Stimulated activated naive CD4-positive, alpha-beta T cell treated with Interleukin-2 at 50 U/mL for 16 hours (primary cell): ENCODE measurements at places on chromosomes 3 and 15.

GRCh38 chr3:1943395-1944118 is 155.1 kb upstream of the CNTN4 start:
- DNase-seq = no peak

- DNase-seq = no peak
Observed at GRCh38 chr15:32733281-32733680, 15.5 kb downstream of the GREM1 start.

DNA sequence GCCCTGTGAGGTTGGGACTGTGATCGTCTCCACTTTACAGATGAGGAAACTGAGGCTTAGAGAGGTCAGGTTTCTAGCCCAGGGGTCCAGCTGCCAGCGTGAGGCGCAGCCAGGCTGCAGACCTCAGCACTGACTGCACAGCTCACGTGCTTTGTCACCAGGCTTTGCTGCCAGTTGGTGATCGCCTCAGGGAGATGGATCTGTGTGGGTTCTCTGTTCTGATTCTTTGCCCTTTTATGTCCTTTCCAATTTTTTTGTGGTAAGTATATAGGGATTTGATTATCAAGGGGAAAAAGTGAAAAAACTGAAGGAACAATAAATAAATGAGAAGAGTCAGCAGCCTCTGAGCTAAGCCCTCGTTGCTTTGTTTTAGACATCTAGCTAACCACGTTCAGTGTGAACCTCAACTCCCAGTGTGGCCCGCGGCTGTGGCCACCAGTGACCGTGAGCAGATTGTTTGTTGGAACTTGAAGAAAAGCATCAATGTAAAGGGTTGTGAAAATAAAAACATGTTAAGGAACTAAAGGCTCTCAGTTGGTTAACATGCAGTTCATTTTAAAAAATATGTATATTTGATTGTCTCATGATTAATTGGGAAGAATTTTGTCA is 117.6 kb downstream of the PDE8A start:
- DNase-seq = no peak

- no peak for DNase-seq
Observed at GRCh38 chr3:37574177-37574943, 287.3 kb upstream of the CTDSPL start.

GRCh38 chr3:119639494-119640350 is 20.7 kb downstream of the POPDC2 start:
- DNase-seq = no peak

GRCh38 chr3:197873329-197873728 is 76.7 kb upstream of the RPL35A start:
- DNase-seq = no peak

GRCh38 chr3:54192026-54192425 is 69.7 kb downstream of the CACNA2D3 start:
- DNase-seq = no peak

- DNase-seq = no peak
Observed at GRCh38 chr15:46343196-46343935, 708.5 kb downstream of the SQOR start.

- DNase-seq = no peak
Observed at GRCh38 chr3:184368586-184369183, 7.2 kb downstream of the POLR2H start.

DNA sequence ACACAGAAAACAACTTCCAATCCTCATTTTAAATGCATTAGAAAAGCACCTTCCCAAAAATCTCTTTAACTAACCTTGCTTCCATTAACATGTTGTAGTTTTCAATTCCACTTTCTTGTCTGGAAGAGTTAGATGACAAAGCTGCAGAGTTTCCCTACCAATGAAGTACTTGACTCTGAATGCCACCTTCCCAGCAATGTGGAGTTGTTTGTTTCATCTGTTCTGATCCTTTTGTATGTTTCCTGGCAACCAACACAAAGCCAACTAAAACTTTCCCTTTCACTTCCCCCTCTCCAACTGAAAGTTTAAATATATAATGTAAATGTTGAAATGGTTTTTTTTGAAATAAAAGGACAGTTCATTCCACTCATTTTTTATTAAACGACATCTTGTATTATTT is at the start of gene WDR49:
WDR49 (minus strand) TSS at position 183 of the 400 bp plus-strand sequence. CDS start 517 bp downstream, outside the sequence.
- no peak for DNase-seq

GRCh38 chr15:56537881-56538280 is 72.9 kb upstream of the MNS1 start:
- DNase-seq = peak; percentile 0

DNA sequence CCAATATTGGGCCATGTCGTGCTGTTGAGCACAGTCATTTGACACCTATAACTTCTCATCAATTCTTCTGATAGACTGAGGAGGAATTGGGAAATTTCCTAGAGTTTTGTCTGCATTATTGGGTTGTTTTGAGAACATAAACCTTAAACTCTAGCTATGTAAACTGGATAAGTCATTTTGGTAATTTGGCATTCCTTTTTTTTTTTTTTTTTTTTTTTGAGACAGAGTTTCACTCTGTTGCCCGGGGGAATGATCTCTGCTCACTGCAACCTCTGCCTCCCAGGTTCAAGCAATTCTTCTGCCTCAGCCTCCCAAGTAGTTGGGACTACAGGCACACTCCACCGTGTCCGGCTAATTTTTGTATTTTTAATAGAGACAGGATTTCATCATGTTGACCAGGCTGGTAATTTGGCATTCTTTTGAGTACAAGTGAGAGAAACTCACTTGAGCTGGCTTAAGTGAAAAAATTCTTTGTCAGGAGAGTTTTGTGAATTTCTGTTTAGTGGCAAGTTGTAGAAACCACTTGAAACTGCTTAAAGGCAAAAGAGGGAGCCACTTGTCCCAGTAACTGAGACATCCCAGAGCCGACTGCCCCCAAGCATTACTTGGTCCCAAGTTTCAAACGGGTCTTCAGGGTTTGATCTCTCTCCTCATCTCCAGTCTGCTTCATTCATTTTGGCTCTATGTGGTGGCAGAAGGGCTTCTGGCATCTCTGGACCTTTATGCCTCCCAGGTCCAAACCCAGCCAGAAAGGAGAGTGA is 34.9 kb downstream of the FLNB start:
- no peak for DNase-seq

GRCh38 chr3:50155891-50156290 is 767 bp downstream of the SEMA3F start:
- no peak for DNase-seq

GRCh38 chr3:138114988-138115971 is at the start of gene DZIP1L:
Gene DZIP1L (minus strand): TSS chr3:138115608. CDS start chr3:138103971, 11,637 bp downstream.
- DNase-seq = no peak

GRCh38 chr3:141740349-141740748 is 2.3 kb downstream of the RNF7 start:
- no peak for DNase-seq

DNA sequence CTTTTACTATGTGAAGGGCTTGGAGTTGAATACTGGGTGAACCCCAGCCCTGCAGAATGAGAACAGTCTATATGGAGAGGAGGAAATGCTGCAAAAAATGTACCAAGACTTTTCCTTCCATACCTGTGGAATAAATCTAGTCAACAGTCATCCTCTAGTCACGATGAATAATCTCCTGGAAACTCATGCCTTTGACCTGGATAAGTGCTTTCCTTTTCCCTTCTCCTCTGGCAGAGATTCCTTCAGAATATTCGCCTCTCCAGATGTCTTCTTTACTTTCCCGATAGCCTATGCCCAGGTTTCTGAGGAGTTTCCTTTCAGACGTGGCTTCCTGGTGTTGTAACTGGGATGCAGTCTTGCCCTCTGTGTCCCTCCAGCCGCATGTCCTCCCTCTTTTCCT is 28.1 kb downstream of the CCNL1 start:
- no peak for DNase-seq

- DNase-seq = no peak
Observed at GRCh38 chr15:82533801-82534200, 6.5 kb downstream of the RPS17 start.

GRCh38 chr3:13791198-13792050 is 88.4 kb downstream of the WNT7A start:
- no peak for DNase-seq

DNA sequence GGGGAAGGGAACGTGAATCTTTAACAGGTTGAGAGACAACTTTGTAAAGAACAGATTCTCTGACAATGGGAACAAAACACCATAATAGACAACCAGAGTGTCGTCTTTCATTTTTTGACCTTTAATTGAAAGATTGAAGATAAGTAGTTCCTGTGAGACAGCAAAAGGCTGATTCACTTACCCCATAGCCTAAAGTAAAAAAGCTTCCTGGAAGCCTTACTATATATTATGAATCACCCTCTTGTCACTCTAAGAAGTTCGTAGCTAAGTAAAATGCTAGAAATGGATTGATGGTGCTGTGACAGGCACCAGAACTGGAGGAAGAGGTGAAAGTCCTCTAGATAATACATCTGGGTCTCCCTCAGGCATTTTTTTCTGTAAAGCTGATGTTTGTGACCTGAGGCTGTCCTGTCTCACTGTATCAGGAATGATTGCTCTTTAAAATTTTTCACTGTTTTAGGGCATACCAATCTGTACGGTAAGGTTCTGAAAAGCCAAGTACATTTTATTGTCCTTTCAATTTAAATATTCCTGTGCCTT is 824.6 kb upstream of the SEMA6D start:
- no peak for DNase-seq

- no peak for DNase-seq
Observed at GRCh38 chr3:33577588-33577987, 137.4 kb upstream of the UBP1 start.

DNA sequence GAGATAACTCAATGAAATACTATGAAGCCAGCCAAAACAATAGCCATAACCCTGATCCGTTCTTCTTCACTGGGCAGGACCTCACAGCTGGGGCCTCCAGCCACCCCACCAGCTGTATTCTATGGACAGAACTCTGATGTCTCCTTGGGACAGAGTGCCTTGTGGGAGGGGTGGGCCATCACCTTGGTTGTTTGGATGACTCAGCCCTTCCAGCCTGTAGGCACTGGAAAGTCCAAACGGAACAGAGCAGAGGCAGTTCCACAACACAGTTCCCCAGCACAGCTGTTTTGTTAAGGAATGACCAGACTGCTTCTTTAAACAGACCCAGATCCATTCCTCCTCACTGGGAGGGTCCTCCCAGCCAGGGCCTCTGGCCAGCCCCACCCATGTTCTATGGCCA is 31.9 kb upstream of the ZBED2 start:
- DNase-seq = no peak

GRCh38 chr3:89405176-89405575 is 297.8 kb downstream of the EPHA3 start:
- DNase-seq = no peak

DNA sequence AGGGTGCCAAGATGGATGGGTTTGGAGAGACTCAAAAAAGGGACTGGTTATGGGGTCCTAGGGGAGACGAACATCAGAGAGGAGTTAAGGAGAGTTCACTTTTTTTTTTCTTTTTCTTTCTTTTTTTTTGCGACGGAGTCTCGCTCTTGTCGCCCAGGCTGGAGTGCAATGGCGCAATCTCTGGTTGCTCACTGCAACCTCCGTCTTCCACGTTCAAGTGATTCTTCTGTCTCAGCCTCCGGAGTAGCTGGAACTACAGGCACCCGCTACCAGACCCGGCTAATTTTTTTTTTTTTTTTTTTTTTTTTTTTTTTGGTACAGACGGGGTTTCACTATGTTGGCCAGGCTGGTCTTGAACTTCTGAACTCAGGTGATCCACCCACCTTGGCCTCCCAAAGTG is 1.2 kb downstream of the SPINT1 start:
- DNase-seq = no peak

DNA sequence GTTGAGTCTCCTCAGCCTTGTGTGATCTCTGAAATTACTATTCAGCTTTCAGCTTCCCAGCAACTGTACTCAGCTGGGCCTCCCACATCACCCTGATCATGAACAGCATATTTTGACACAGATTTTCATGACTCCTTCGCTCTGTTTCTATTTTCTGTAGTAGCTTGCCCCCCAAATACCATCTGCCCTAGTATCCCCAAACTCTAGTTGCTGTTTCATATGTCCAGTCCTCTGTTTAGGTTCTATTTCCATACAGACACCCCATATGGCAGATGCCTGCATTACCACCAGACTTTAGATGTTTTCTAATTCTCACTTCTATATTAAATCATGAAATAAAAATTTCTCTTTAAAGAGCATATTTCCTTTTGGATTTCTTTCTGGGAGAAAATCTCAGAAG is 217.2 kb upstream of the ARPP21 start:
- DNase-seq = no peak

DNA sequence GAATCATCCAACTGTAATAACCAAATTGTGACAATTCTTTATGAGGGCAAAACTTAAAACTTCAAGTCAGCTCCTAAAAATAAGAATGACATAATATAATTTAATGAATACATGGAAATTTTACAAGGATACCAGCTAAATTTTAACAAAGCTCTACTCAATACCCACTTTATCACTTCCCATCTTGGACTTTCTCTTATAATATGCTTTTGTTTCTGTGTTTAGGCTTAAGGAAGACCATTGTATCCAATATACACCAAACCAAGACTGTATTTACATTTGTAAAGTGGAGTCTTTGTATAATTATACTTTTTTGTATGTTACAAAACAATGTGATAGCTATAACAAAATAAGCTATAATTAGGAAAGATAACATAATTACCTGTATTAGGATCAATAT is 16.8 kb downstream of the ATP13A3 start:
- no peak for DNase-seq

DNA sequence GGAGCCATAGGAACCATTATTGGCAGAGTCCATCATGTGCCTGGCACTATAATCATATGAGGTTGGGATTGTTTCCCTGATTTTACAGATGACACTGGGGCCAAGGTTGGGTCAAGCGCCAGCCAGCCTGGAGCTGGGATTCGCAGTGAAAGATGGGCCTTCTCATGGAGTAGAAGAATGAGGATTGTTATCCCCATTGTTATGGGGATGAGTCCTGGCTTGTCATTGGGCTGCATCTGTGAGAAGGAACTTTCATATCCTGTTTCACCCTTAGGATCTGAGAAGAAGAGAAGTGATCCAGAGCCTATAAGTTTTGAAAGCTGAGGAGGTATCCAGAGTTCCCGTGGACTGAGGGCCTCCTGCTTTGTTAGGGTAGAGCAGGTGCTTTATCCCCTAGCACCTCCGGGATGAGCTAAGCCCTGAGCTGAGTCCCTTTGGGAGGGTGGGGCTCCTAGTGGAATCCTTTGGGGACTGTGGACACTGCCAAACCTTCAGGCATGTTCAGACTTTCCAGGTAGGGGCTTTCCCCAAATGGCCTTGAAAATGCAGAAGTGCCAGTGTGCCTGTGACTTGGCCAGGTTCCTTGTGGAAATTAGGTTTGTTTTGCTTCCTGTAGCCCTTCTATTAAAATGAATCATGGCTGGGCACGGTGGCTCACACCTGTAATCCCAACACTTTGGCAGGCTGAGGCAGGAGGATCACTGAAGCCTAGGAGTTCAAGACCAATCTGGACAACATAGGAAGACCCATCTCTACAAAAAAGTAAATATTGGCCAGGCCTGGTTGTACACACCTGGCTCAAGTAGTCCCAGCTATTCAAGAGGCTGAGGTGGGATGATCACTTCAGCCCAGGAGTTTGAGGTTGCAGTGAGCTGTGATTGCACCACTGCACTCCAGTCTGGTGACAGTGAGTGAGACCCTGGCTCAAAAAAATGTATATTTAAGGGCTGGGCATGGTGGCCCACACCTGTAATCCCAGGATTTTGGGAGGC is 30.2 kb upstream of the BSN start:
- no peak for DNase-seq

GRCh38 chr15:50698101-50698500 is 11.5 kb upstream of the TRPM7 start:
- DNase-seq = no peak
